ENCODE measurements at places on chromosomes 3 and 15.

GRCh38 chr3:42367903-42368302 is 42.5 kb downstream of the LYZL4 start:
- ATAC-seq = no peak

DNA sequence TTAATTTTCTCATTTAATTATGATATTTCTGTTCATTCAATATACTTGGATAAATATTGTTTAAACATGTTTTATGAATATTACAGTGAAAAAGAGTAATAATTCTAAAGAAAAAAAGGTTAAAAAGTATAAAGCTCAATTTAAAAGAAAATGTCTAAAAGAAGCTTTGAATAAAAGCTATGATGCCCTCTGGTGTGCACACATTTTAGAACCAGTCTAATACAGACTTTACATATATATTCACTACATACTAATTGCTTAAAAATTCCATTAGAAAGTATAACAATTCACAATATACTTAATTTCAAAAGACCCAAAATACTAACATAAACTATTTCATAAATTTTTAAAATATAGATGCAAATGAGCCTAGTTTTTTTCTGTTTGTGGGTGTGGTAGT is 909.1 kb upstream of the ROBO1 start:
- no peak for ATAC-seq

GRCh38 chr3:57093971-57094535 is 33.6 kb downstream of the SPATA12 start:
- ATAC-seq = no peak

DNA sequence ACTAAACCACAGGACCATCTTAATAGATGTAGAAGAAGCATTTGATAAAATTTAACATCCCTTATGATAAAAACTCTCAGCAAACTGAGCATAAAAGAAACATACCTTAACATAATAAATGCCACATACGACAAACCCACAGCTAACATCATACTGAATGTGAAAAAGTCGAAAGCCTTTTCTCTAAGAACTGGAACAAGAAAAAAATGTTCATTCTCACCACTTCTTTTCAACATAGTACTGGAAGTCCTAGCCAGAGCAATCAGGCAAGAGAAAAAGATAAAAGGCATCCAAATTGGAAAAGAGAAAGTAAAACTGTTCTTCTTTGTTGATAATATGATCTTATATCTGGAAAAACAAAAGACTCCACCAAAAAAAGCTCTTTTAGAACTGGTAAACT is 134.2 kb downstream of the RPL22L1 start:
- ATAC-seq = no peak

DNA sequence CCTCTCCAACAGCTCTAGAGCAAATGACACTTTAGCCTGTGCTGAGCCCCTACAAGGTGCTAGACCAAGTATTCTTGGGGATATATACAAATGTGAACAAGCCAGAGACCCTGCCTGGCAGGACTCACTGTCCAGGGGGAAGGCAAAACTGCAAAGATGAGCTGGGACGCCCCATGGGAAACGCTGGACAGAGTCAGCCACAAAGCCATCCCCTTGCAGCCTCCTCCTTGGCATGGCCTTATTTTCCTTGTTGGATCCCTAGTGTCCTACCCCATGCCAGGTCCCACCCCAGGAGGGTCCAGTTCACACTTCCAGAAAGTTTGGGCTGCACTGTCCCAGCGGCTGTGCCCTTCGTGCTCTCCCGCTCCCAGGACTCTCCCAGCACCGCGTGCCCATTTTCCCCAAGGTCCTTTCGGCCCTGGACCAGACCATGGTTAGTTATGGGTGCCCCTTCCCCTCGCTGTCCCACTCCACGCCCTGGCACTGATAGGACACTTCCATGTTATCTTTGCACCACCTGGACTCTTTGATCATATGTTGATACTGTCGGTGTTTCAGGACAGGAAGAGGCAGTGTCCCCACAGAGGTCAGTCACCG is 5.8 kb upstream of the NRROS start:
- ATAC-seq = no peak

- ATAC-seq = no peak
These were observed 24.0 kb upstream of the SLC24A5 start for GRCh38 chr15:48096813-48097212.

DNA sequence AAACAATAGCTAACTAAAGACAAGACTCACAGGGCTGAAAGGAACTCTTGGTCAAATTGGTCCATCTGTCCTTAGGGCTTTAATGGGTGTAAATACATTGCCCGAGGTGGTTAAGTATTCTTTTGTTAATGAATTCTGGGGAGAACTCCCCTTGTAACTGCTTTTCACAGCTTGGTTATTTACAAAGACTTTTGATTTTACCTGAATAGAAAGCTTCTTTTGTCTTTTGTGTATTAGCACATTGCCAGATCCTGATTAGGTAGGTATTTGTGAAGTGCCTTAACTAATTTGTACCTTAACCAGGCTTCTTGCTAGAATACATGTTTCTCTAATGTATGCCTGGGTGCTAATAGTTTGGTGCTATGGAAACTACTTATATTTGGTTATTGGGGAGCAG is 14.0 kb downstream of the CHD2 start:
- ATAC-seq = no peak

DNA sequence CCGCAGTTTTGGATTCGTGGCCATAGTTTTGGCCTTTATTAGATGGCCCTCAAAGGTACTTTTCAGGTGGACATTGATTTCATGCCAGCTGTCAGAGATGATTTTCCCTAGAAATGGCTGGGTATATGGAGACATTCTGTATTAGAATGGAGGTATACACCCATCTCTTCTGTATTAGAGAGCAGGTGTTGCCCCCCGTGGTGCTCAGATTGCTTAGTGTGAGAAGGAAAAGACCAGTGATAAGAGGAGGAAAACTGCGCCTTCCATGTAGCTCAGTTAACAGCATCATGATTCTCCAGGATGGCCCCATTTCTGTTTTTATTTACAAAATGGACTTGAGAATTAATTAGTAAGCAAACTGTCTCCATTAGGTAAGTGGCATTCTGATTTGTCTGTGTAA is 145.9 kb downstream of the IGF1R start:
- ATAC-seq = no peak

- ATAC-seq = peak; percentile 18
These were observed 61.8 kb downstream of the RUBCN start for GRCh38 chr3:197674741-197675562.

- ATAC-seq = no peak
These were observed 99.4 kb upstream of the BCL6 start for GRCh38 chr3:187844708-187845107.

DNA sequence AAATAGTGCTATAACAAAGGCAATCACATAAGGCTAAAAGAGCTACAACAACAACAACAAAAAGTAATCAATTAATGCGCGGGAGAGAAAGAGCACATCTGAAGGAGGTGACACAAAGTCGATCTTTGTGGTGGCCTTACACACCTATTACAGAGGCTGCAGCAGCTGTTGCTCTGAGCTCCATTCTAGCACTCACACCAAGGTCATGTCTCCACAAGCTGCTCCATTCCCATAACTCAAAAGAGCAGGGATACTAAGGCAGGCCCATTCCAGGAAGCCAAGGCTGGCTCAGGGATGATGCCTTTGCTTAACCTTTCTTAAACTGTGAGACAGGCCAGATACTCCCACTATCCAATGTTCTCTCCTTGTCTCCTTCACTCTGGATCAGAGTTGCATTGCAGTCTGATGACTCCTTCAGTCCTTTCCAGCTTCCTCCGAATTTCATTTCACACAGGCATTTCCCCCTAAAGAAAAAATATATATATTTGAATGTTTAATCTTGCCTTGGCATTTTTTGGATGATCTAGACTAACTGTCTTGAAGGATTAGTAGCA is 52.7 kb downstream of the SNTN start:
- ATAC-seq = no peak

DNA sequence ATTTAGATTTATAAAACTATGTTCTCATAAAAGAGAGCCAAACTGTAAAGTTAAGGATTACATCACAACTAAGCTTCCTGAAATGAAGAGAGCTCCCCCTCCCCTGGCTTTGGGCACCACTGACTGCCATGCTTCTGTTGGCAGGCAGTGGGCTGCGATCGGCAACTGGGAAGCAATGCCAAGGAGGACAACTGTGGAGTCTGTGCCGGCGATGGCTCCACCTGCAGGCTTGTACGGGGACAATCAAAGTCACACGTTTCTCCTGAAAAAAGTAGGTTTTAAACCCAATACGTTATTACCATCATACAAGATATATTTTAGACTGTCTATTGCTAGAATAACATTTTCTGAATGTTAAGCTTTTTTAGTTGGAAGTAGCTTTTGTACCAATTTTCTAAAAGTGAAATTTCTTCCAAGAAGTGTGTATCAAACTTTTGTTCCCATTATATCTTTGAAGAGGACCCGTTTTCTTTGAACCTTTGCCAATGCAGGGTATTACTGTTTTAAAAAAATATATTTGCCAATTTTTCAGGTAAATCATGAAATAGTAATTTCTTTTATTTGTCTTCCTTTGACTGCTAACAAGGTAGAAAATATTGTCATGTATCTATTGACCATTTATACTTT is 184.1 kb downstream of the ADAMTSL3 start:
- no peak for ATAC-seq

GRCh38 chr3:56864090-56864489 is 62.3 kb upstream of the ARHGEF3 start:
- ATAC-seq = no peak

GRCh38 chr3:156728267-156728985 is 54.0 kb downstream of the TIPARP start:
- ATAC-seq = no peak

DNA sequence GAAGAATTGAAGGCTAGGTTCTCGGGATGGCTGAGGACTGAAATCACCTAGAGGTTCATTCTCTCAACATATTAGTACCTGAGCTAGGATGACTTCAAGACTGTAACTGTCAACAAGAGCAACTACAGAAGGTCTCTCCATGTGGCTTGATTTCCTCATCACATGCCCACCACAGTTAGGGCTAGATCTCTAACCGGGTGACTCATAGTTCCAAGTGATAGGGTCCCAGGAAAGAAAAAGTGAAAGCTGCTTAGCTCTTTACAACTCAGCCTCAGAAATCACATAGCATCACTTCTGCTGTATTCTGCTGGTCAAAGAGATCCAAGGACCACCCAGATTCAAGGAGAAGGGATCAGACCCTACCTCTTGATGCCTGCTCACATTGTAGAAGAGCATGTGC is 165.4 kb upstream of the AGTR1 start:
- no peak for ATAC-seq

DNA sequence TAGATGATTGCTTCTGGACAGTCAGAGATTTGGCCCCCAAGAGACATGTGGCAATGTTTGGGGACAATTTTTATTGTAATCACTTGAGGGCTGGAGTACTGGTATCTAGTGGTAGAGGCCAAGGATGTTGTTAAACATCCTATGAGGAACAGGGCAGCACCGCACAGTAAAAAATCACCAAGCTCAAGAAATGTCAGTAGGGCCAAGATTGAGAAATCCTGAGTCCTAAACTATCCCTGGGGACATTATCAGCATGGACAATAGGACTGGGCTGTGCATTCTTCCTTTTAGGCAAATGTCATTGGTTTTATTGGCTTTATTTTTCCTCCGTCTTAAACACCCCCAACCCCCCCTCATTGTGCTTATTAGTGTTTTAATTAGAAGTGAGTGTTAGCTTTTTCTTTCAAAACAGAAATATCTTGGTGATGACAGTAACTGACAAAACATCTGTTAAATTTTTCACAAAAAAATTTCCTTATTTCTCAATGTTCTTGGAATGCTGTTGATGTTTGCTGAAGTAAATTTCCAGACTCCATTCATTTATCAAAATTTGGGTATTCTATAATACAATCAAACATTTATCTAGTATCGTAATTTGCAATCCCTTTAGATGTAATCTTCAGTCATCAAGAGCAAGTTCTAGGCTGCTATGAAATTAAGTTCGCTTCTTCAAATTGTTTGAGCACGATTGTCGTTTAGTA is 944.4 kb downstream of the VGLL3 start:
- ATAC-seq = no peak

- peak; percentile 63 for ATAC-seq
These were observed 244.8 kb downstream of the ALCAM start for GRCh38 chr3:105611304-105612192.

DNA sequence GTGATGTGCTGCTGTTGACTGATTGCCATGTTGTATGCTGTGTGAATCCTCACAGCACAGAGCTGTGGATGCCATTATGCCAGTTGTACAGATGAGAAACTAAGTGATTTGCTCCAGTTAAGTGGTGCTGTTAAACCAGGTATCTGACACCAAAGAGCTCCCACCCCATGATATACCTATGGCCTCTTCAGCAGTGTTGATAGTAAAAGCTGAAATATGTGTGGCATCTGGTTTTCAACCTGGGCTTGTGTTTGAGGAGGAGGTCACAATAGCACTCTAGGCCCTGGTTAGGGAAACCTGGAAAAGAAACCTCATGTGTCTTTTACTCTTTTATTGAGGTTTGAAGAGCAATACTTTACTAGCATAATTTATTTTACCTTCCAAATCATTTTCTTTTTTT is 21.4 kb downstream of the RAD54L2 start:
- no peak for ATAC-seq

DNA sequence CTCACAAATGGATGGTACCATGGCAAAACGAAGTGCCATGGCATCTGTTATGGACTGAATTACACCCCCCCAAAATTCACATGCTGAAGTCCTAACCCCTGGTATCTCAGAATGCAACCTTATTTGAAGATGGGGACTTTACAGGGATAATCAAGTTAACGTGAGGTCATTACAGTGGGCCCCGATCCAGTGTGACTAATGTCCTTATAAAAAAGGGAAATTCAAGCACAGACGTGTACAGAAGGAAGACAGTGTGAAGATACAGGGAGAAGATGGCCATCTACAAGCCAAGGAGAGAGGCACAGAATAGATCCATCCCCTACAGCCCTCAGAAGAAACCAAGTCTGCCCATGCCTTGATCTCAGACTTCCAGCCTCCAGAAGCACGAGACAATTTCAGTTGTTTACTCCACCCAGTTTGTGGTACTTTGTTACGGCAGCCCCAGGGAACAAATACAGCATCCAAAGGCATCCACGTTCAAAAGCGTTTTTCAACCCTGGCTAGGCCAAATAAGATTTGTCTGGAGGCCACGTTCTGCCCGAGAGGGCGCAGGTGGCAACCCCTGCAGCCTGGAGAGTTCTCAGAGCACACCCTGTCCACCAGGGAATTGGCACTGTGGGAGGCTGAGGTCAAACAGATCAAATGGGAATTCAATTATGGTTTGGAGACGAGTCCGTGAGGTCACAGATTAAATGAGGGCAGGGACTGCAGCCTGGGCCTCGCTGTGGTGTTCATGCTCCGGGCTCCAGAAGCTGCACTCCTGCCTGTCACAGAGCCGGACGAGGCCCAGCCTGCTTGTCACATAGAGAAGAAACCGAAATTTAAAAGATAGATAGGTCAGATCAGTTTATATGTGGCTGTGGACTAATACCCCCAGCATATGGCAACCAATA is 494.8 kb downstream of the SHQ1 start:
- no peak for ATAC-seq

DNA sequence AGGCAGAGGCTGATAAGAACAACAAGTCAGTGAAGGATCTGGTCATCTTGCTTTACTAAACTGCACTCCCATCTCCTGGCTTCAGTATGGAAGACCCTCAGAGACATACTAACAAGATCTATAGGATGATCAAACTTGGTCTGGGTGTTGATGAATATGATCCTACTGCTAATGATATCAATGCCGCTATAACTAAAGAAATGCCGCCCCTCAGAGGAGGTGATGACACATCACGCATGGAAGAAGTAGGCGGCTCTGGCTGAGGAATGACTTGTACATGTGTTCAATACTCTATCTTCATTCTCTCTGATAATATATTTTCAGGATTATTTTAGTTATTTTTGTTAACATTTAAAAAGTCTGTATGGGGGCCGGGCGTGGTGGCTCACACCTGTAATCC is 17.5 kb upstream of the EIF2B5 start:
- ATAC-seq = no peak

Measured in esophagus mucosa (tissue), 1 donor.